T-helper 17 cell (primary cell): ENCODE measurements at places on chromosomes 5 and 9.

GRCh38 chr9:134558124-134558905 is 83.3 kb upstream of the COL5A1 start:
- DNase-seq = no peak

GRCh38 chr5:161007879-161008278 is 155.9 kb upstream of the ATP10B start:
- DNase-seq = no peak

DNA sequence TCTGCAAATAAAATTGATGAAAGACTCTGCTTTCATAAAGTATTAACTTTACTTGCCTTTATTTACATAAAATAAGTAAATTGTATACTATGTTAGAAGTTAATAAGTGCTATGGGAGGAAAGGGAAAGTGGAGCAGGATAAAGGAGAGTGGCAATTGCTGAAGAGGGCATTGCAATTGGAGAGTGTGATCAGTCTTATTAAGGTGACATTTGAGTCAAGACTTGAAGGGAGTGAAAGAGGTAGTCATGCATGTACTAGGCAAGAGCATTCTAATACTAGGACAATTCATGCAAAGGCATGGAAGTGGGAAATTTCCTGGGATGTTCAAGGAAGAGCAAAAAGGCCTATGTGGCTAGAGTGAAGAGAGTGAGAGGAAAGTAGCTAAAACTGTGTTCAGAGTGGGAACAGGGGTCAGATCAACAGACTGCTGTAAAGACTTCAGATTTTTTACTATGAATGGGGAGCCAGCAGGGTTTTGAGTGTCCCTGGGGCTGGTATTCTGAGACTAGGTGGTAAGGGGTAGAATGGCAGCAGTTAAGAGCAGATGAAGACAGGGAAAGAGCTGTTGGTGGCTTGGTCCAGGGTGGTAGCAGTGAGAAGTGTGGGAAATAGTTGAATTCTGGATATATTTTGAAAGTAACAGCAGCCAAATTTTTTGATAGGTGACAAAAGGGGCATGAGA is 182.3 kb upstream of the RIOK2 start:
- no peak for DNase-seq

DNA sequence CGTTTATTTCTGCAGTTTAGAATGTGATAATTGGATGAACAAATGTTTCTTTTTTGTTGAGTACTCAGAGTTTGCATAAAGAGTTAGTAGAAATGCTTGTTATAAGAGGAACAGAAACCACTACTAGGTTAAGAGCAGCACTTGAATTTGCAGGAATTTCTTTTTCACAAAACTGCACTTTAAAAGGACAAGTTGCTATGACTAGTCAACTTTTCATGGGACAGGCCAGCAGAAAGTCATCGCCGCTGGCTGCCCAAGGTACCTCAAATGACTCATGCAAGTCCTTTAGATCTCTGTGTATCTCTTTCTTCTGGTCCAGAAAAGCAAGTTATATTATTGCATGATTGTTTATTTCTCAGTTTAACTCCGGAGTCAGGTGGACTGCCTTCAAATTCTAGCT is 97.3 kb upstream of the HMHB1 start:
- DNase-seq = no peak

DNA sequence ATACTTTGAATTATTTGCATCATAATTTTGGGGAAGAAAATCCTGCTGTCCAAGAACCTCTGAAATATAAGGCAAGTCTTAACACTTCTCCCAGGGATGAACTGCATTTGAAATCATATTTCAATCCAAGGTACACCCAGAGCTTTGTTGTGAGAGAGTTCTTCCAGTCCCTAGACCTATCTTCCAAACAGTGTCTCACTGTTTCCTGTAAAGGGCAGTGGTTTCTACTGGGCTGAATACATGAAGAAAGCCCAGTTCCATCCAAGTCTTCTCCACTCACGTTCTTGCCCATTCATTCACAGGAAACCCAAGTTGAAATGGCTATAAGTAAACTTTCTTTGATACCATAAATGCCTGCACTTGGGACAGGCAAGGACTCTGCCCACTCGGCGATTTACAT is 108.3 kb upstream of the LHFPL2 start:
- DNase-seq = no peak

- no peak for DNase-seq
Observed at GRCh38 chr9:4293293-4293941, 6.5 kb downstream of the GLIS3 start.

GRCh38 chr5:153791339-153791738 is 247.4 kb downstream of the FAM114A2 start:
- DNase-seq = no peak

GRCh38 chr5:135266303-135266635 is 132.8 kb downstream of the MACROH2A1 start:
- DNase-seq = no peak
